ENCODE measurements at places on chromosomes 11 and 22.

DNA sequence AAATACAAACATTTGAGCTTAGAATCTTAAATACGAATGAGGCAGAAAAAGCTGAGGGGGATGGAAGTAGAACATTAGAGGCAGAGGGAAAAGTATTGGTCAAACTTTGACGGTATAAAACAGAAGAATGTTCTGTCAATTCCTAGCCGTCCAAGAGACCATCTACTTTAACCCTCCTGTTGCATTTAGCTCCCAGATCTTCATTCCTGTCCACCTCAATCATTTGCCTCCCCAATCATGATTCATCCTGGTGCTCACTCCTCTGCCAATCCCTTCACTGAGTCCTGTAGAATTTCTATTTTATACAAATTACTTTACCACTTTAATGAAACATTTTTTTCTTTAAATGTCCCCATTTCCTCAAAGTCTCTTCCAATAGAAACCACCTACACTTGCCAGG, 28.2 kb downstream of the C2CD3 start:
- no peak for DNase-seq

DNA sequence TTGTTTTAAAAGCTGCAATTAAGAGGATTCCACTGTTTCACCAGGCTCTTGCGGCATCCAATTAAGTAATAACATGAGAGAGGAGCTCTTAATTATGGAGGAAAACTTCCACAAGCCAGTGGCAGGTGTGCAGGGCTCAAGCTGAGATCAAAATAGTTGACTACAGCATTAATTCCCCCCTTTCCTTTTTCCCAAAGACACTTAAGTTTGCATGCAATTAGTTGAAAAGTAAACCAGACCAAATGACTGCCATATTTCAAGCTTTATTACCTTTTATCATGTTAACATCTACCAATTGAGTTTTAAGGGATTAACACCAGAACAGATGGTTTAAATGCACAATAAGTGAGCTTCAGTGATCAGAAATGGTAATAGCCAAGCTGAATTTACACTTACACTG, 32.1 kb downstream of the FAM168A start:
- DNase-seq: no peak

DNA sequence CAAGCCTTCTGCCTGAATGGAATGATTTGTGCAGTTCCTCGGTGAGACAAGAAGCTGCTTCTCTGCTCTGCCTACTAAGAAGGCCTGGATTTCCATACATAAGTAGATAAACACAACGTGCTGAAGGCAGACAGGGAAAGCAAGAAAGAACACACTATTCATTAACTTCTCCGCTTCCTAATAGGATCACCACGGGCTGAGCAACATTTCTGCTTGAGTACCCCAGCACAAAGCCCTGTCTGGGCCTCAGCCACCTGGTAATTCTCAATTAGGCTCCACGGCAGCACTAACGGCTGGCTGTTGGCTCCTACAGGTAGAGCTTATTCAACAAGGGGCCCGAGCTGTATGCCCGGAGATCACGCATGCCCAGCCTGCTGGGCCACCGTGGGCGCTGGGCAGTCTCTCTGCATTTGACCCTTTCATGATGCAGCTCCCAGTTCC, 1156.6 kb downstream of the TBC1D22A start:
- DNase-seq: no peak

- no peak for DNase-seq
Observed at GRCh38 chr11:24543771-24544170, 46.9 kb downstream of the LUZP2 start.

GRCh38 chr11:2265396-2265795, 5.0 kb downstream of the ASCL2 start:
- no peak for DNase-seq

- DNase-seq: no peak
Observed at GRCh38 chr11:130587658-130588057, 139.2 kb downstream of the ADAMTS15 start.
